ENCODE measurements at places on chromosomes 1 and 21.

DNA sequence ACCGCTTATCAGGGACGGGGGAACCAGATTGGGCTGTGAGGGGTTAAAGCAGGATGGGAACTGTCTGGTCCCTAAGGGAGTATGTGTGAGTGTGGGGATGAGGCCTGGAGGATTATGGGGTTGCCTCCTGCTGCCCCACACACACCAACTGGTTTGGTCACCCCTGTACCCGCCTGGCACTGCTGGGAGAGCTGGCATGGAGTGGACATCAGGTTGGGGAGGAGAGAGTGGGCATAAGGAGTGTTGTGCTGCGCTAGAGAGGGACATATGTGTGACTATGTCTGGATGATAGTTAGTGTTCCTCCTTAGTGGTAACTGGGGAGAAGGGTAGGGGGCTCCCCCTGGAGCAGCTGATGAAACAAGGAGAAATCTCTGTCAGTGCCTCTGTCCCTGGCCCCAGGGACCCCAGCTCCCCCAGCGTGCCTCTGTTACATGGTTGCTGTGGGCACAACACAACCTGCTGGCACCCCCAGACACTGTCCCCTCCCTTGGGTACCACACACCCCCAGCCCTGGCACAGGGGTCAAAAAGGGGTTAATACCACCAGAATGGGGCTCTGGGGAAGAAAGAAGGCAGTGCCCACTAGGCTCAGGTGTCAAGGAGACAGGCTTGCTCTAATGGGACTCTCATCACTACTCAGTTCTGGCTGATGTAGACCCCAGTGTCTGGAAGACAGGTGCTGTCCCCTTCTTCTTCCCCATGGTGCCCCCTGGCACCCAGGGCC lies 1.9 kb downstream of the ZBTB7B start:
- DNase-seq = no peak

DNA sequence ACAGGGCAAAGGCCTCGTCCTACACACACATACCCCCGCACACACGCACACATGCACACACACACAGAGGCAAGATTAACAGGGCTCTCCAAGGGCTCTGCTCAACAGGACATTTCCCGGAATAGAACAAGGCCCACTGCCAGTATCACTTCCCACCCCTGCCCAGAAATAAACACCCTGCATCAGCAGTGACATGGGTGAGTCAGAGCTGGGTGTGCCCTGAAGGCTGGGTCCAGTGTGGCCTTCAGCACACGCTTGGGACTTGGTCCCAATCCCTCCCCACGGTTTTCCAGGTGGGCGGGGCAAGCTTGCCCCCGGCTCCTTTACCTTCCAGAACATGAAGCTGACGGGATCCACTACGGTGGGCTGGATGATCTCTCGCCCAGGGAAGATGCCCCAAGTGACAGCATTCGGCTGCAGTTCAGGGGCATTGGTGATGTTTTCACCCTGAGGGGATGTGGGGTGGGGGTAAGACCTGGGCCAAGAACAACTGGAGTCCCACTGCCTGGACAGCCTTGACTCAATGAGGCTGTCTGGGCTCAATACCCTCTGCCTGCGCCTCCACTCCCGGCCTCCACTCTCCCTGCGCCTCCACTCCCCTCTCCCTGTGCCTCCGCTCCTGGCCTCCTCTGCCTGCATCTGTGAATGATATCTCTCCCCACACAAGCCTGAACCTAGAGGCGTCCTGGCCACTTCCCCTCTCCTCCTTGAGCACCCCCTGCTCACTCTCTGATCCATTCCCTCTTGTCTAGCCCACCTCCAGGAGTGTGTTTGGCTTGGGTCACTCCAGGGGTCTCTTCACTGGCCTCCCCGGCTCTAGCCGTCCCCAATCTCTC lies 14.7 kb downstream of the MTHFR start:
- DNase-seq = no peak

- DNase-seq = no peak
Observed at GRCh38 chr1:227959325-227959860, 11.7 kb upstream of the WNT9A start.

- DNase-seq = no peak
Observed at GRCh38 chr1:43351421-43352350, 7.1 kb upstream of the CDC20 start.

DNA sequence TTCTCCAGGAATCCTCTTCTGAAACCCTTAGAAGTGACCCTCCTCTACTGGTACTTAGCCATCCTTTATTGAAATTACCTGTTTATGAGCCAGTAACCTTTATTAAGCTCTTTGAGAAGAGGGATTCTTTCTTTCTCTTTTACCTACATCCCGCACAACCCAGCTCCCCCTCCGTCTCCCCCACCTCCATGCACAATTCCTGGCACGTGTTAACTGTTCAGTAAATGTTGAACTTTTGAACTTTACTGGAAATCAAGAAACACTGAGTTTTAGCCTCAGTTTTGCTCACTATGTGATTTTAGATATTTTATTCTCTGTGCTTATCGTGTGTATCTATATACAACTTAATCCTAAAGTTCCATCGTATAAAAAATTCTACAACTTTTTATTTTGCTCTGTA lies 1.8 kb downstream of the TMED5 start:
- DNase-seq = no peak

- no peak for DNase-seq
Observed at GRCh38 chr1:203567596-203567995, 59.0 kb upstream of the ATP2B4 start.

DNA sequence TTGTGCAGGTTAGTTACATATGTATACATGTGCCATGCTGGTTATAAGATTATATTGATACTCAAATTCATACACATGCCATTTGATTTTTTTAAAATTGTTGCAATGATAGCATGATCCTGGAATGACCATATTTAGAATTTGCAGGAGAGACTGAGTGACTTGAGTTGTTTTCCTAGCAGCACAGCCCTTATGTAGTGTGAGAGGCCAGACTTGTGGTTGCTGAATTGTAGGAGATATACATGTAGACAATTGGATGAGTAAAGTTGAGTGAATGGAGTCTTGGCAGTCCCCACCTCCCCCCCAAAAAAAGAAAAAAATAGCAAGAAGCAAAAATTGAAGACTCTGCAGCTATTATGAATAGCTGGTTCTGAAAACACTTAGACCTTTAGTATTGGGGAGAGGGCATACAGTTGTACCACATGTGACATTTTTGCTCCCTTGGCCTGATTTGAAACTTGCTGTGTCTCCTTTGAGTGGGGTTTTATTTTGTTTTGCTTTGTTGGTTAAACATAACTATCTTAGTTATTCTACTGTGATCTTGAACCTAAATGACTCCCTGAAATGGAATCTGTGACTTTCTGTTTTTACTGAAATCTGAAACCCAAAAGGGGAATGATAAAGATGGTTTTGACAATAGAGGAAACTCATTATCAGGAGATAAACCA lies 280.3 kb downstream of the HMCN1 start:
- no peak for DNase-seq

DNA sequence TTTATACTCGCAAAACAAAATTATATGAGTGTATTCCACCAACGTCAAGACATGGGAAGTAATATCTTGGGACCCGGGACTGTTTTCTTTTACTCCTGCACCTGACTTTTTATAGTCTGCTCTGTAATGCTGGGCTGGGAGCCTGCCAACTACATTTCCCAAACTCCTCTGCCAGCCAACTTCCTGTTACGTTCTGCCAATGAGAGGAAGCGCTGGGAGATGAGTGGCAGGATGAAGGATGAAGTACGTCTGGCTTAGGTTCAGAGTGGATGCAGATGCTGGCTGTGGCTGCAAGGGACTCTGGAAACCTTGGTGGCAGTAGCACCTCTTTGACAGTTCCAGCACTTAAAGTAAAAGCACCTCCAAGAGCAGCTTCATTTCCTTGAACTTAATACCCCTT lies 59.6 kb downstream of the USP24 start:
- no peak for DNase-seq

GRCh38 chr1:47678464-47678980 lies 240.7 kb downstream of the FOXD2 start:
- DNase-seq = no peak

GRCh38 chr1:93196591-93196990 lies 16.1 kb downstream of the CCDC18 start:
- no peak for DNase-seq

- no peak for DNase-seq
Observed at GRCh38 chr1:204641455-204641854, 44.1 kb downstream of the LRRN2 start.

DNA sequence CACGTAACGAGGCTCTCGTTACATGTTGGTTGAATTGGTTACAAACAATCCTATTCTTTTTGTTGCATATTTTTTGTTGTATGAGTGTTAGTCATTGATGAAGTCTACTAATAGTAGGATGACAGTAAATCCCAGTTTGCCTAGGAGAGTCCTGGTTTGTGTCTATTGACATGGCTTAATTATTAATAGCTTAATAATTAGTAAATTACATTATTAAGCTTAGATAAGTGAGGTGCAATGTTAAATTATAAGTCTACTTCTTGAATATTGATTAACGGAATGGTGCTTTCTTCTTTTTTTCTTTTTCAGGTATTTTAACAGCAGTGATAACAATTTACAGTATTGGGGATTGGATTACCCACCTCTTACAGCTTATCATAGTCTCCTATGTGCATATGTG lies 34.5 kb downstream of the ALG6 start:
- no peak for DNase-seq

GRCh38 chr1:213176341-213176740 lies 125.3 kb downstream of the RPS6KC1 start:
- no peak for DNase-seq

DNA sequence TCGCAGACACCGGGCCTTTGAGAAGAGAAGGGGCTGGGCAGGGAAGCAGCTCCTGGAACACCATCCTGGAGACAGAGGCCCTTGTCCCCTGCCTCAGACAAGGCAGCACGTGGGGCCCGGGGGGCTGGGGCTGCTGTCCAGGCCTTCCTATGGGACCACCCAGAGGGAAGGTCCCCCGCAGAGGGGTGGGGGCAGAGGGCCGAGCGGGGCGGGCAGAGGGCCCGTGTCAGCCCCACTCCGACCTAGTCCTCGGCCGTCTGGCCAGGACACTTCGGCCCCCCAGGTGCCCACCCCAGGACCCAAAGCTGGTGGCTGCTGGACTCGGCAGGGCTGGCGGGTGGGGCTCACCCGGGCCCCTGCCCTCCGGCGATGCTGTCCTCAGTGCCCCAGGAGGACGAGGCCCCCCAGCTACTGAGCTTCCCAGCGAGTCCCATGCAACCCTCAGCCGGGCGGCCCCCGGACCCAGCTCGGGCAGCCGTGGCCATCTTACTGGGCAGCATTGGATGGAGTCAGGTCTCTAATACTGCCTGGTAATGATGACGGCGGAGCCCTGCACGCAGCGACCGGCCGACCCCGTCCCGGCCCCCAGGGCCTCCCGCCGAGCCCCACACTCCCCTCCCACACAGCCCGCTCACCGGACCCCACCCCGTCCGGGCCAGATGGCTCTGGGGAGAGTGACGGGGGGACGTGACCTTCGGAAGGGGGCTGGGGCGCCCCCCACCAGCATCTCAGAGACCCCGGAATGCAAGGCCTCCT lies 6.9 kb upstream of the TTLL10 start:
- DNase-seq = no peak

- DNase-seq = no peak
Observed at GRCh38 chr1:77341195-77341594, 59.4 kb downstream of the AK5 start.

- no peak for DNase-seq
Observed at GRCh38 chr1:56133522-56134472, 445.6 kb downstream of the PLPP3 start.

DNA sequence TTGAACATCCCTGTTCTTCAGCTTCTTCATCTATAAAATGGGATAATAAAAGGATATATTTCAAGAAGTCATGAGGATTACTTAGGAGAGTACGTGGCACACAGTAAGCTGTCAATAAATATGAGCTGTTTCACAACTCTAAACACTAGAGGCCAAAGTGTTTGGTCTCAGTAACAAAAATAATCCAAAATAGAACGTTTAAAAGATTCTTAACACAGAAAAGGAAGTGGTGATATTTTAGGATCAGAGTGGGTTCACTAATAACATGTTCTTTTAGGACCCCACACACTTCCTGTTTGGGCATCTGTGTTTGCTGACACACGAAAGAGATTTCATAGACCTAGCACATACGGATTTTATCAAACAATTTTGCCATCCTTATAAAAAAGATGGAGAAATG lies 32.9 kb downstream of the TNFSF18 start:
- DNase-seq = no peak

DNA sequence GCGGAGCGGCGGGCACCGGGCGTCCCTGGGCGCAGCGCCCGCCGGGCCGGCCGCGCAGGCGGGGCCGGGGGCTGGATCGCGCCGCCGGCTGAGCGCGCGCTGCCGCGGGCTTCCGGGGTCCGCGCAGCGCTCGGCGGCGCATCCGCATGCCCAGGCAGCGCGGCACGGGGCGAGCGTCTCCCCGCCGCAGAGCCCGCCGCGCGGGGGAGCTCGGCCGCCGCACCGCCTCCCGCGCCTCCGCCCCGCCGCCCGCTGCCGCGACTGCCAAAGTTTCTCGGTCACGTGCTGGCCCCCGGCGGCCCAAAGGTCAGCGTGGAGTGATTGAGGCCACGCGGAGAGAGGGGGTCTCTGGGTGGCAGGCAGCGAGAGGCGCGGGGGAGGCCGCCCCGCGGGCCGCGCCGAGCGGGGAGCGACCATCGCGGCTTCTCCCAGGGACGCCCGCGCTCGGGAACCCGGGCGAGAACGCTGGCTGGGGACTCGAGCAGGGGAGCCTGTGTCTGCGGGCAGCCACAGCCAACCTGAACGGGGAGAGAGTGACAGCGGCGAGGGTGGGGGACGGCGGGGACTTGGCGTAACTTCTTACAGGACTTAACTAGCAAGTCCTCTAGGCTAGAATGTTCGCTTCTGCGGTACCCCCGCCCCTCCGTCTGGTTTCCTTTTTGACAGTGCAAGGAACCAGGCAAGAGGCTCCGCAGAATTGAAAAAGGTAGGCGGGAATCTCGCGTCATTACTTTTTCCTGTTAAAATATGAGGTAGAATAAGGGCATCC lies at the start of gene ILDR2:
Gene ILDR2 (minus strand): TSS at position 180 of the 769 bp plus-strand sequence. CDS start 272 bp downstream, outside the sequence.
- DNase-seq = peak; percentile 24

GRCh38 chr1:11804666-11805421 lies 920 bp downstream of the MTHFR start:
- DNase-seq = peak; percentile 16

DNA sequence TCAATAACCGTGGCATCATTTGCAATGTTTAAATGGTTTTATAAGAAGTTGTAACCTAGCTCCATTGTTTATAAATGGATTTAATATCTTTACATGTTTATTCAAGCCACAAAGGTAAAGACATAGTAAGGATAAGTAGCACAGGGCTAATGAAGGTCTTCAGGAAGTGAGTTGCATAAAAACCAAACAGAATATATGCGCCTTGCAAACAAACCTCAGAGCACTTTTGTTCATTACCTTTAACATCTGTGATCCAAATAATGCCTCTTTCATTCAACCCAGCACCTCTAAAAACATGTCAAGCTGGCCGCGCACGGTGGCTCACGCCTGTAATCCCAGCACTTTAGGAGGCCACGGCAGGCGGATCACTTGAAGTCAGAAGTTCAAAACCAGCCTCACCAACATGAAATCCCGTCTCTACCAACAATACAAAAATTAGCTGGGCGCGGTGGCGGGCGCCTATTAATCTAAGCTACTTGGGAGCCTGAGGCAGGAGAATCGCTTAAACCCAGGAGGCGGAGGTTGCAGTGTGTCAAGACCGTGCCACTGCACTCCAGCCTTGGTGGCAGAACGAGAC lies 25.3 kb downstream of the BRINP3 start:
- peak; percentile 27 for DNase-seq

GRCh38 chr1:12496154-12496961 lies 121.7 kb downstream of the DHRS3 start:
- no peak for DNase-seq

All from NCI-H748 treated with DMSO at 0.1 percent for 48 hours (cell line).